BJ (cell line): ENCODE measurements at places on chromosomes 3 and 15.

- peak; percentile 70 for DNase-seq
Observed at GRCh38 chr3:139764936-139765335, 87.2 kb upstream of the NMNAT3 start.

DNA sequence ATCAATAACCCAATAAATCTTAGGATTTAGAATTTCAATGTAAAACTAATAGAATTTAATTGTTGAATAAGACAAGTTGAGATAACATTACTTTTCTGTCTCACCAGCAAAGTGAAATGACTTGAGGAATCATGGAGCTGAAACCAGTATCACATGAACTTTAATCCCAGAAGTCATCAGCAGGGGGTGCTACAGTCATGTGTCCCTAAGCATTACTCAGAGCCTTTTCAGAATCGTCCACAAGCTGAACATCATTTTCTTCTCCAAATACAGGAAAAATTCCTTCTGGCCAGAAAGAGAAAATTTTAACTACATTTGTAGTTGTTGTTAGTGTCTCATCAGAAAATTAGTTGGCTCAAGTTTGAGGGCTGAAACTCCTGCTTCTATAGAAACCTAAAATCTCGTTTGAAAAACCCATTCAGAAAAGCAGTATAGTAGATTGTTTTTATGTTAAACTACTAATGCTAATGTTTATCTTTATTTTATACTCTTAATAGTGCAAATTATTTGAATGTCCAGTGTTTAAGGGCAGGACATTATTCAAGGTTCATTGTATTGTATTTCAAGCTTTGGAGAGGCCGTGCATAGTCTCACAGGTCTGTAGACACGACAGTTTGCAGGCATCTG is 384.1 kb downstream of the PLOD2 start:
- peak; percentile 4 for DNase-seq

GRCh38 chr3:107211608-107212007 is 165.6 kb upstream of the CCDC54 start:
- no peak for DNase-seq

DNA sequence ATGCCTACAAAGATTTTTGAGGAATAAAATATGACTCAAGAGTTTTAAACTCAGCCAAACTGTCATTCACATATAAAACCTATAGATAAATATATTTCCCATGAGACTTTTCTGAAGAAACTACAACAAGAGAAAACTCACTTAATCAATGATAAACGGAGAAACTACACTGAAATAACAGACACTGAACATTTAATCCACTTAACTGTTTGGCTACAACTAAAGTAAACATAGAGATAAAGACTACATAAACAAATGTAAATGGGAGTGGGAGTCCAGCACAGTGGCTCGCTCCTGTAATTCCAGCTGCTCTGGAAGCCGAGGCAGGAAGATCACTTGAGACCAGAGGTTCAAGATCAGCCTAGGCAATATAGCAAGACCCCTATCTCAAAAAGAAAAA is 79.2 kb downstream of the MEX3B start:
- DNase-seq: no peak

DNA sequence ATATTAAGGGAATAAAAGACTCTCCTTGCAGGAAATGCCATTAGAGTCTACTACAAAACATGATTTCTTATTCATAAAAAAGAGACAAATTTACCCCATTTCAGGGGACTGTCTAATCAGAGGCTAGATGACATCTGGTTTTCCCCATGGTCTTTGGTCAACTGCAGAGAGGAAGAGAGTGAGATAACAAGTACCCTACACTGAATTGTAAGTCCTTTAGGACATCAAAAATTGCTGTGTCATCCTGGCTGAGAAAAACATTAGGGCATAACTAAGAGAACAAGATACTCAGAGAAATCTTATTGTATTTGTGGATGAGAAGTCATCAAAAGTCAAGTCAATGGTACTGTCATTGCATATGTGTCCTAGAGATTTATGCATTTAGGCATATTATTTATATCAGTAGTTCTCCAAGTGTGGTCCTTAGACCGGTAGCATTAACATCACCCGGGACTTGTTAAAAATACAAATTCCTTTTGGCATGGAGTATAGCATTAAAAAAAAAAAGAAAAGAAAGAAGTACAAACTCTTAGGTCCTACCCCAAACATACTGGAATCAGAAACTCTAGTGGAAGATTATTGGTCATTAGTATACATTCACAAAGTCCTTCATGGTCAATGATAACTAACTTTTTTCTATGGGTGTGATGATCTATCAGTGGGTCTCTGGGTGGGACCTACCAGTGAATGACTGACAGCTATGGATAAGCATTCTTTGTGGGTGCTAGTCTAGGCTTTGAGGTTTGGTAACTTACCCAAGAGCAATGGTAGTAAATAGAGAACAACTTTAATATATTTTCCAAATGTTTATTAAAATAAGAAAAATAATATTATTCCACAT is 29.0 kb upstream of the TBC1D5 start:
- DNase-seq: no peak

DNA sequence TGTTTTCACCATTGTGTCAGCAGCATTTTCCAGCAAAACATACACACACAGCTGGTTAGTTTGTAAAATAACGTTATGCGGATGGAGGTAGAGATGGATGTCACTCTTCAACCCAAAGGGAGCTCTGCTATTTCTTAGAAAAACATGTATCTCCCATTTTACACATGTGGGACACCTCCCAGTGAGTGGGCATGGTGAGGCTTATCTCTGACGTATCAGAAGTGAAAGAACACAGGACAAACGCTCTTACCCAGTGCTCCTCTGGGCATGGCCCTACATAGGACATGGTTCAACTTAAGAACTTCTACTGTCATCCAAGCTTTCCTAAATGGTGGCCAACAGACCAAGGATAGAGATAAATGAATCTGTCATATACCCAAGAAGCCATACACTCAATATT is 2.1 kb downstream of the FAM240A start:
- no peak for DNase-seq
